ENCODE measurements at places on chromosomes 11 and 22.

DNA sequence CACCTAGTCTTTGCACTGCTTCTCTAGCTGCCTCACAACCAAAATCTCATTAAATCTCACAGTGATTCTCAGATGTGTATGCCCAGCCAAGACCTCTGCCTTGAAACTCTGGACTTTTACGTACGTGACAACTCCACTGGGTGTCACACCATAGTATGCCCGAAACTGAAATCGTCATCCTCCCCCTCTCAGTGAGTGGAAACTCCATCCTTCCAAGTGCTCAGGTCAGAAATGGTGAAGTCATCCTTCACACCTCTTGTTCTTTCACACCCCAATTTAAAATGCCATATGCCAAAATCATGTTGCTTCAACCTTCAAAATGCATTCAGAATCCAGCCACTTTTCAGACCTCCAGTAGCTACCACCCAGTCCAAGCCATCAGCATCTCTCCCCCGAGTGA lies 42.5 kb downstream of the SFI1 start:
- no peak for DNase-seq

GRCh38 chr22:27123880-27124279 lies 466.5 kb downstream of the MIAT start:
- DNase-seq = no peak

DNA sequence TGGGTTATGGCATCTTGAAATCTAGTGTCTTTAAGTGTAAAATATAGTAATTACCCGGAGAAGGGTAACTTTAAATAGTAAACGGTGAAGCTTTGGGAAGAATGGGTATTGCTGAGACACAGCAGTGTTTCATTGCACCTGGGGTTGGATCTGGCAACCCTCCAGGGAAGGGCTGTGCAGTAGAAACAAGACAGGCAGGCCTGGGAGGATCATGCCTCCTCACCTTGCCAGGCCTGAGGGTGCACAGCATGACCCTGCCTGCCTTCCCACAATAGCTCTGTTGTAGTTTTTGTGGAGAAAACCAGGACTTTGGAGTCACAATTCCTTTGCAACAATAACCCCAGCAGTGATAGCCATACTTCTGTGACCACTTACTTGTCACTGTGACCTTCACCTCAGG lies 64.6 kb upstream of the ADSL start:
- no peak for DNase-seq

DNA sequence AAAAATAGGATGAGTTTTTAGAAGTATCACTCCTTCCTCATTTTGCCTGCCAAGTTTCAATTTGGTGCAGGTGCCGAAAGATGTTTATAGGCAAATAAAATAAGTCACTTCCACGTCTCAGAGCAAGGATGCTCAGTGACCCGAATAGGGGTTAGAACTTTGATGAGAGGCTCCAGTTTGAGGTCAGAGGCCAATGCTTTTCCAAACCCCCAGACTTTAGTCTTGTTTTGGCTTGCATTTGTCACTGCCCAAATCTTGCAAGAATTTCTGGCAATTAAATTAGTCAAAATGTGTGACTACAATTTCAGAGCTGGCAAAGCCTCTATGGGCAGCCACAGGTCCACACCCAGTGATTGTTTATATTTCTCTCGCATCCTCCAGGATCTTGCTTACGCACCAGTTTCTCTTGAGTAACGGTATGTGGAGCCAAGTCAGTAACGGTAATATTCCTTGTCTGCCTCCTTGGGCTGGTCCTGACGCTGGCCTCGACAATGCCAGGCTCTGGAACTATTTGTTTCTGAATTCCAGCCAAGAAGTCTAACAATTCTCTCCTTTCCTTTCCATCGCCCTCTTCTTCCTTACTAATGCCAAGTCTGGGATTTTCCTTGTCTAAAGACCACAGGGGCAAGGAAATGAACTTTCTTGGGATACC lies 9.9 kb upstream of the NUP160 start:
- DNase-seq = peak; percentile 60

GRCh38 chr11:31340903-31341572 lies 28.5 kb downstream of the DCDC1 start:
- DNase-seq = peak; percentile 9

- no peak for DNase-seq
These were observed 304.1 kb downstream of the GUCY1A2 start for GRCh38 chr11:106714199-106714598.

DNA sequence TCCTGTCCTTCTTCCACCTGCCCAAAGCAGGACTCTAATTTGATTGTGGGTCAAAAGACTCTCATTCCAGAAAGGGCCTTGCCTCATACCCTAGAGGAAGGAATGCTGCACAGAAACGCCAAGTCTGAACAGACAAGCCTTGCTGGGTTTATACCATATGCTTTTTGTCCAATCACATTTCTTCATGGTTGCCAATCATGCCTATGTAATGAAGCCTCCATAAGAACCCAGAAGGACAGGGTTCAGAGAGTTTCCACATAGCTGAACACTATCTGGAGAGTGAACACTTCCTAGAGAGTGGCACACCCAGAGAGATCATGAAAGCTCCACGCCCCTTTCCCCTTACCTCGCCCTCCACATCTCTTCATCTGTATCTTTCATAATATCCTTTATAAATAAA lies 4.8 kb upstream of the SAA2 start:
- DNase-seq = no peak

DNA sequence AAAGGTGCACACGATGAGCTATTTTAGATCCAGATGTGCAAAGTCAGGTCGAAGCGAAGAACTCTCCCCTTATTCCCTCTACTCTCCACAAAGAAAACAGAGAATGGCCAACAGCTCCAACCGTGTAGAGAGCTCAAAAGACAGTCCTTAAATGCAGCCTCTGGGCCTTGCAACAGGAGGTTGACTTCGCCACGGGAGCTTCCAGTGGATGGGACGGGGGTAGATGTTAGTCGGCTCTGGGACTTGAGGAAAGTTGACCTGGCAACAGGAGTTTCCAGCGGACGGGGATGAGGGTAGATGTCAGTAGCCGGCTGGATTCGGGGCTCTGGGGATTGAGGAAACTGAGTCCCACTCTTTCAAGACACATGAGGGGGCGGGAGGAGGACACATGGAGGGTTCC lies 450.4 kb downstream of the BRD1 start:
- no peak for DNase-seq

- no peak for DNase-seq
These were observed 1.1 kb downstream of the GRIA4 start for GRCh38 chr11:105610871-105611571.

DNA sequence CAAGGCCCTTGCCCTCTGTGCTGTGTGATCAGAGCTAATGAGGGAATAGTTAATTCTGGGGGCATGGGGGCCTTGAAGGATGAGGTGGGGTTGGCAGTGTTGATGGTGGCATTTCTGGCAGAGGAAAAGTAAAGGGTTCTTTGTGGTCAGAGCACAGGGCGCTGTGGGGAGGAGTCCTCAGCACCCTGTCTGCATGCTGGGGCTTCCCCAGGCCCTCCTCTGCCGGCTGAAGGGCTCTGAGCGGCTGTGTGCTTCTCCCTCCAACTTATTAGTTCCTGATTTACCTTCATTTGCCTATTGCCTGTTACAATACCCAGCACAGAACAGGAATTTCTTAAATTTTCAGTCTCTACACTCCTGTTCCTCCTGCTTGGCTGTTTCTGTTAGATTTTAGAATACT lies 122.8 kb downstream of the HIPK3 start:
- no peak for DNase-seq

- no peak for DNase-seq
These were observed 19.5 kb downstream of the IL17REL start for GRCh38 chr22:49992921-49993648.

GRCh38 chr11:126113012-126113411 lies 50.3 kb upstream of the CDON start:
- no peak for DNase-seq

DNA sequence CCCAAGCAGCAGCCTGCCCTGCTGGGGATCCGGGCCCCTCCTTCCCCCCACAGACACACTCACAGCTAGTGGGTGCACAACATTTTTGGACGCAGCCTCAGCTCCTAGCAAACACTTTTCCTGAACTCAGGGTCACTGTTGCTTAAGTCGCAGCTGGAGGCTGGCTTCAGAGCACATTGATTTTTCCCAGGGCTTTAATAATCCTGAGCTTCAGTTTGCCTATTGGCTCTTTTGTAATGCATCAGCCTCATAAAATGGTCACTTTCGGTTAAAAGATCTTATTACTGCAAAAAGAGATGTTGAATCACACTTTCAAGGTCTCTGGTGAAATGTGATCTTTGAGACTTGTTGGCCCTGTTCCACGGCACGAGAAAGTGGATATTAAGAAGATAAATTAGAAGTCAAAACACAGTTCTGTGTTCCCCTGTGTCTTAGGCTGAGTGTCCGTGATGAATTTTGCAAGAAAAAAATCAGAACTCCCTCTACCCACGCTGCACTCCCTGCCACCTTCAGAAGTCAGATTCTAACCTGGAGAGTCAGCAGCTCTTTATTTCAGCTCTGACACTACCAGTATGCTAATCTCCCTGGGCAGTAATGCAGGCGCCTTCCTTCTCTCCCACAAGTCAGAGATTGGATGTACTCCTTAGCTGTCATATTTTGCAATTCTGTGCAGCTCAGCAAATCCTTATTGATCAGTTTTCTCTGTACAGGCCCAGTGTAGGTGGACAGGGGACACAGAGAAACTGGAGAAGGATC lies 158.2 kb upstream of the E2F8 start:
- DNase-seq = peak; percentile 64

- no peak for DNase-seq
These were observed 111.3 kb downstream of the NAT10 start for GRCh38 chr11:34216706-34217105.

- peak; percentile 74 for DNase-seq
These were observed 1.1 kb upstream of the EXT2 start for GRCh38 chr11:44094260-44094868.

- no peak for DNase-seq
These were observed 2.2 kb upstream of the KCNQ1OT1 start for GRCh38 chr11:2701898-2702434.

GRCh38 chr22:43890901-43891331 lies 897 bp downstream of the PNPLA5 start:
- DNase-seq = no peak

- no peak for DNase-seq
These were observed 29.5 kb downstream of the DNHD1 start for GRCh38 chr11:6526411-6527135.

GRCh38 chr11:85602526-85603213 lies 24.5 kb downstream of the DLG2 start:
- no peak for DNase-seq

DNA sequence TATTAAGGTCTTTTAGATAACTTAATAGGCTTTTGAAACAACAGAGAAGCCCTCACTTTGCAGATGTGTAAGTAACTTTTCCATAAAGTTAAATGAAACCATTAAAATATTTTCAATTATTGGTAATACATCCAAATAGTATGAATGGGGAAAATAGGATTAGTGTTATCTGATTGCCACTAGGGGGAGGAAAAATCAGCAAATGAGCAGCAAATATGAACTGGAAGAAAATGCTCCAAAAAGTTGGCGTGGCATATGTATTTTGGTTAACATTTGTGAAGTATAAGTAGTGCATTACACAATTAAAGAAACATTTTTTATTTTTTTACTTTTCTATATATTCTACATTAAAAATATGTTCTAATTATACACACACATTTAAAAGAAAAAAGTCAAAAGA lies 259.8 kb upstream of the ANO5 start:
- DNase-seq = no peak

DNA sequence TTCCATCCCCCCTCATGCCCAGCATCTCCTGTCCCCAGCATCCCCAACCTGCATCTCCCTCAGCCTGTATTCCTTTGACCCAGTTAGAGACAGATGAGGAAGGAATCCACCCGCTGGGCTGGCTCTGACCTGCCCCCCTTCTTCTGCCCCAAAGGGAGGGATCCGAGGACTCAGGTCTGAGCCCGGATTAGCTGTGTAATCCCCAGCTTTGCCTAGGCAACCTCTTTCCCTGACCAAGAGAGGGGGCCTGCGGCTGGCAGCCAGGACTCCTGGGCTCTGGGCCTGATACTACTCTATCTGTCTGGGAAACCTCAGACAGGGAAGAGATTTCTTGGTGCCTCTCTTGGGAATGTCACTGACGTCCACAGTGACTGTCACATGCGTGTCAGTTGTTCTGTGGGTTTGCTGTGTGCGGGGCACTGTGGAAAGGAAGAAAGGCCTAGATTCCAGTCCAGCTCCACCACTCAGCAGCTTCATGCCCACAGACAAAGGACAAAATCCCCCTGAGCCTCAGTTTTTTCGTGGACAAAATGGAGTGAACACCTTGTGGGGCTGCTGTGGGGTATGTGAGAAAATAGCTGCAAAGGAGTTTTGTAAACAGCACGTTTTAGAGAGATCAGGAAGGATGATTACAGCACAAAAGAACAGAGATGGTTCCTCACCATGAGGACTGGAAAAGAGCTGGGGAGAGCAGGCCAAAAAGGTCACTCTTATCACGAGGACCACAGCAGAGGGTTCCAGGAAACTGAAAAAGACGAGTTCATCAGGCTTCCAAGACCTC lies 1.3 kb upstream of the NDUFV1 start:
- no peak for DNase-seq

- peak; percentile 17 for DNase-seq
These were observed 13.3 kb downstream of the ARHGAP1 start for GRCh38 chr11:46686886-46687795.

- DNase-seq = no peak
These were observed 25.0 kb upstream of the SUSD2 start for GRCh38 chr22:24156141-24156912.

- peak; percentile 48 for DNase-seq
These were observed 360.8 kb upstream of the PITPNB start for GRCh38 chr22:28279888-28280287.

GRCh38 chr22:25997886-25998775 lies 171.1 kb upstream of the SEZ6L start:
- DNase-seq = no peak

GRCh38 chr11:71453037-71453917 lies at the start of gene NADSYN1:
NADSYN1 (plus strand) TSS chr11:71453203; CDS start chr11:71453297, 94 bp downstream.
- DNase-seq = peak; percentile 90

DNA sequence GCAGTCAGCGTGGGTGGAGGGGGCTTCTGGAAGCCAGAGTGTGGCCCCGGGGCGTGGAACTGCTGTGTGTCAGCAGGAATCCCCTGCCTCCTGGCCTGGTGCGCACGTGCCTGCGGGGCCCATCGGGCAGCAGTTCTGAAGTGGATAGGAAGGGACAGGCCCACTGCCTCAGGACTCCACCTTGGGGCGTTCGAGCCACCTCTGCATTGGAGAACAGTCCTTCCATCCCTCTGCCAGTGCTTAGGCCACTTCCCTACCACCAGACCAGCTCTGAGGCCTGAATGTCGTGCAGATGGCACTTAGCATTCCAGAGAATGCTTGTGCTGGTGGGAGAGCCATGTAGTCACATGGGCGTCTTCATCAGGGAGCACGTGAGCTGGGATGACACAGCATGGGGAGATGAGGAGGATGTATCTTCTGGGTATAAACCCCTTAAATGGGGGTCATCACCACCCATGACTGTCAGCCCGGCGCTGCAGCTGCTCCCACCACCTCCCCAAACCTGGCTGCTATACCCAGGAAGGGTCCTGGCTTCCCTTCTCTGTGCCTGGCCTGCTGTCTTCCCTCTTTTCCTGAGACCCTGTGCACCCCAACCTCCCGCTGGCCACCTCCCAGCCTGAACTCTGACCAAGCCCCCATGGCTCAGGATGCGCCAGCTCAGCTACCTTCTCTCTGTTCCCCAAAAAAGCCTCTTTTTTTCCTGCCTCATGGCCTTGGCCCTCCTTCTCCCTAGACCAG lies 9.7 kb downstream of the INCENP start:
- no peak for DNase-seq

Measured in fibroblast of the conjunctiva (primary cell).